ENCODE measurements at places on chromosomes 7 and 10. TPM values are rescaled to one million over a fixed set of nuclear protein-coding genes. Genes with fewer than 3 reads are reported as not detected.

DNA sequence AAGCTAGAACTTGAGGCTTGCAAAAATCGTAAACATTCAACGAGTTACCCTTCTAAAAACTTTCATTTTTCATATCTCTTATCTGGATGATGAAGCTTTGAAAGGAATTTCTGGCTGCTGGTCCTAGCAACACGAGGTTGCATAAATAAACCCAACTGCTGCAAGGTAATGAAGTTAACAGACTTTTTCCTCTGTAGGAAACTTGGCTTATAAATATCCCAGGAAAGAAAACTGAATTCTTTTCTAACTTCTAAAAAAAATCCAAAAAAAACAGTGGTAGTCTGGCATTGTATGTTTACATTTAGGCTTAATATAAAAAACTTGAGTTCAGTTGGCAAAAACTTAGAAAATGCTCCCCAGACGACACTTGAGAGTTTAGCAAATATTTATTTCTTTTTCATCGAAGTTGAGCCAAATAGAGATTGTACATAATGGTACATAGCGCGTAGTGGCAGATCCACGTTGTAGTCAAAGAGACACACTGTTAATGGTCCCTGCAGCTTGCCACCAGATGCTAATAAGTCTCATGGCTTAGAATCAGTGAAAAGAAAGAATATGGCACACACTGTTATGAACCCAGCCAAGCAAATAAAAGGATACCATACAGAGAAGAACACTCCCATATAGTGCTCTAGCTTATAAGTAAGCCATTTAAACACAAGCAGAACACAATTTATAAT is 200.3 kb upstream of the PCLO start:
- DNase-seq, result no peak

DNA sequence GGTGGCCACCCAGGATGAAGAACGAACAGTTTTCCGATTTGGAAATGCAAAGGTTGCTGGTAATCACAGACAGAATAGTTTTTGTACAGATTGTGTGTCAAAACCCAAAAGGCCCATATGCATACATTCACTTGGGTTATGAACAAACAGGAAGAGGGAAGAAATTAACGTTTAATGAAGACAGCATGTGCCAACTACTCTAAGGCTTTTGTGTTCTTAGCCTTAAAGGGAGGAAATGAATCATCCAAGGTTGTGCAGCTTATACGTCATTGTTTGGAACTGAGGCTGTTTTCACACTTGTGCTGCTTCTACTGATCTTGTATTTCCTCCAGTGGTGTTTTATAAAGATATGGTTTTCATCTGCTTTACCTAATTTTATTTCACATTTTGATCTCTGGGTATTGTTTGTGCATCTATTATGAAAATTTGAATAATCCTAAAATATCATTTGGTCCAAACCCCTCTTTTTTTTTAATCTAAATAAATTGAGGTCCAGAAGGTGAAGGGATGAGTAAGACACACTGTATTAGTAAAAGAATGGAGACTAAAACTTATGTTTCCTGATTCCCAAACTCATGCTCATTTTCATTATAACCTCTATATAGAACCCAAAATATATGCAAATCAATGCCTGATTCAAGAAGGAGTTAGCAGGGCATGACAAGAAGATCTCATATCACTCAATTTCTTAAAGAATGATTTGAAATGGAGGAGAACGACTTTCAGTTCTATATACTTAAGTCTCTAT is 373.1 kb downstream of the THSD7A start:
- no peak for DNase-seq

DNA sequence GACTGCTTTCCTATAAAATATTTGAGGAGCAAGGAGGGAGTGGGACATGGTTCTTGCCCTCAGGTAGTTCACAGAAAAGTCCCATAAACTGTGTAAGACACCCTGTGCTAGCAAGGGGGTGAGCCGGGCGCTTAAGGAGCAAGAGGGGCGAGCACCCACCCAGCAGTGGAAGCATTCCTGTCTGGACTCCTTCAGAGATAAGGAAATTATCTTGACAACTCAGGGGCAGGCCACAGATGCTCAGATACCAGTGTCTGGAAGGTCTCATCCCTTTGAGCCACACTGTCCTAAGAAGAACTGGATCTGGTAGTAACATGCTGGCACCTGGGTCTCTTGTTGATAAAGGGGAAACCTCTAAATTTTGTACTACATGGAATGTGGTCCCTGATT is 54.1 kb downstream of the DAGLB start:
- no peak for DNase-seq

DNA sequence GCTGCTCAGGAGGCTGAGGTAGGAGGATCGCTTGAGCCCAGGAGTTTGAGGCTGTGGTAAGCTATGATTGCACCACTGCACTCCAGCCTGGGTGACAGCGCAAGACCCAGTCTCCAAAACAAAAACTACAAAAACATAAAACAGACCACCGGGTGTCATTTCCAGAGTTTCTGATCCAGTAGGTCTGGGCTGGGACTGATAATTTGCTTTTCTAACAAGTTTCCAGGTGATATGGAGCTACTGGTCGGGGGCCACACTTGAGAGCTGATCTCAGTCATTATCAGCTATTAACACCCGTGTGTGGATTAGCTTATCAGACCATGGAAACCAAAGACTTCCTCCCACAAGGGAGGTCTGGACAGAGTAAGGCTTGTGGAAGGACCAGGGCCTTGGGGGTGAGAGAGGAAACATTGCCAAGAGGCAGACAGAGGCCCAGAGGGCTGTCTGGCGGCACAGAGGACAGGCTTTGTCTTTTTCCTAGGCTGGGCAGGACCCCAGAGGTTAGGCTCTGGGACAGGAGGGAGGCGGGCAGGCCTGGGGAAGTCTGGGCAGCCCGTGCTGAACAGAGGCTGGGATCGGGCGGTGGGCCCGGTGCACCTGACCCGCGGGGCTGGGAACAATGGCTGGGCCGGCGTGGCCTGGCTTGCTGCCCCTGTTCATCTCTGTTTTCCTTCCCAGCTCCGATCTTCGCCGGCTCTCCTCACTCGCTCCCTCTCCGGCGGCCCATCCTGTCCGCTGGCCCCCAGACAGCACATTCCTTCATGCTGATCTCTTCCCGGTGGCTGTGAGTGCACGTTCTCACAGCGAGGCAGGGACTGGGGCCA is 25.2 kb downstream of the TMEM270 start:
- DNase-seq, result no peak

DNA sequence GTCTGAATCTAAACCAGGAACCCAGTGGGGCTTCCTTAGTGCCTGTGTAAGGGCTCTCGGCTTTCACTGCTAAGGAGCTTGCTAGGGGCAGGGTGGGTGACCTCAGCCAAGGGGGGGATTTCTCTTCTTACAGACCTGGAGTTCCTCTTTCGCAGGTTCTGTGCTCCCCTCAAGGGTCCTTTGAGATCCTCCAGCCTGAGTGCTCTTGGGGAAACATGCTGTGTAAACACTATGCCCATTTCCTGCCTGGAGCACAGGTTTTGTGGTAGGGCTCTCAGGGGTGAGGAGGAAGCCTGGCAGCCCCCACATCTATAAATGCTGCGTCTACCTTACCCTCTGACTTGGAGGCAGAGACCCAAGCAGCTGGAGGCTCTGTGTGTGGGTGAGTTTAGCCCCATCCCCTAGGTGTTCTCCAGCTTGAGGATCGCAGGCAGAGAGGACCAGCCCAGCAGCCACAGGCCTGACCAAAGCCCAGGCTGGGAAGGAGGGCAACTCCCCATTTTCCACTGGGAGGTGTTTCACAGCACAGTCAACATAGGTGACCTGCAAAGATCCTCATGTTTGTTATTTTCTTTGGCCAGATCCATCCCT is at the start of gene SFTPA1:
Gene SFTPA1, plus strand, starts transcription at position 339 of the 591 bp plus-strand sequence. CDS start 887 bp downstream, outside the sequence.
- peak; percentile 45 for DNase-seq

Gene ACBD7
- 1.3 TPM for total RNA-seq

GRCh38 chr10:29501692-29502091 is 133.1 kb downstream of the SVIL start:
- no peak for DNase-seq

Gene PLEKHS1
- total RNA-seq, result not detected

- DNase-seq, result no peak
Observed at GRCh38 chr10:130515670-130516069, 379.5 kb downstream of the GLRX3 start.

Gene PKD2L1
- 0.17 TPM for total RNA-seq

GRCh38 chr7:129828078-129828762 is 124.5 kb downstream of the UBE2H start:
- DNase-seq, result no peak

GRCh38 chr10:44567471-44567870 is 182.6 kb upstream of the CXCL12 start:
- DNase-seq, result no peak

DNA sequence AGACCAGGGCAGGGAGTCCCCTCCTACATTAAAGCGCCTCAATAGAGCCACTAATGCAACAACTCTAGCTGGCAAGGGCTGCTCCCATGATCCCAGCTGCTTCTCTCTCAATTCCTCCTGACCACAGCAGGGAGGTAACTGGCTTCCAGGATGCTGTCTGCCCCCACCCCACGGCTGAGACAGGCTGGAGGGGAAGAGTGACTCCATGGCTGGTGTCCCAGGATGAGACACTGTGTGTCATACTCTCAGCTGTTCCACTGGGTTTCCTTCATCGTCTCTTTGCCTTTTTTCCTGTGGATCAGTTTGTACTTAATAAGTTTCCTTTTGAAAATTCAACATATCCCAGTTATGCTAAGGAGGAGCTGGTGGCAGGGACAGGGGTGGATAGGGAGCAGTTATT is 27.7 kb upstream of the MYH16 start:
- DNase-seq, result no peak

DNA sequence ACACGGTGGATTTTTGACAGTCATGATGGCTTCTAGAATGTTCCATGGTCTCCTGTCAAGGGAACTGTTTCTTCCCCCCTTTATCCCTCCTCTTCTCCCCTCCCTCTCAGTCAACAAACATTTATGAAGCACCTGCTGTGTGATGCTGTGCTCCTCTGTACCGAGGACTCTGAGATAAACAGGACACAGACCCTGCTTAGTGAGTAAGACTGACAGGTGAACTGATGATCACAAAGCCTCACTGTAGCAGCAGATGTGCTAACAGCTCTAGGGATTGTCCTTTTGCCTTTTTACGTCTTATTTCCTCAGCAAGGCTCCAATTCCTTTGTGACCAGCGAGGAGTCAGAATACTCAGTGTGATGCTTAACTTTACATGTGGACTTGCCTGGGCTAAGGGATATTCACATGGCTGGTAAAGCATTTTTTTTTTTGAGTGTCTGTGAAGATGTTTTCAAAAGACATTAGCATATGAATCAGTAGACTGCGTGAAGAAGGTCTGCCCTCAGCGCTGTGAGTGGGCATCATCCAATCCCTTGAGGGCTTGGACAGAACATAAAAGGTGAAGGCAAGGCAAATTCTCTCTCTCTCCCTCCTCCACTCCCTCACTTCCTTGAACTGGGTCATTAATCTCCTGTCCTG is 170.1 kb downstream of the ADRA2A start:
- DNase-seq, result no peak

DNA sequence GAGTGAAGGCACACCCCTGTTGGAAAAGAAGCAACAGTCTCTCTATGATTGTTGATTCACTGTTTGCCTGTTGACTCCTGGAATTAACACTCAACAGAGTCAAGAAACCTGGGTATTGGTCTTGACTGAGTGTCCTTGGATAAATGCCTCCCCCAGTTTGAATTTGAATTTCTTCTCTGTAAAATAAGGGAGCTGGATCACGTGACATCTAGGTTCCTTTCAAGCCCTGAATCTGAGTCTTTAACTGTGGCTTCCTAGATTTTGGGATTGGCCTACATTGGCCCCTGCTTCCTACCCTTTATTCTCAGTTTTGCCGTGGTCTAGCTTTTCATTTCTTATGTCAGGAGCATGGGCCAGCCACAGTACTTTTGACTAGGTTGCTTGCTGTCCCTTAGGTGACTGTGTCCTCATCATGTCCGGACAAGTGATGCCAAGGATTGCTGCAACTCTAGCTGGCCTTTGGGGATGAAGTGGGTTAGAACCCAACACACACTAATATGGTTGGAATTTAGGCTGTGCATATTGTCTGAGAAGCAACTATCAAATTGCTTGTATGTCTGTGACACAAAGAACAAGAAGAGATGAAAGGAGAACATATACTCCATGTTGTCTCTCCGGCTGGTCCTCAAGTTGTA is 35.4 kb downstream of the CALD1 start:
- no peak for DNase-seq

Gene ACTR3C
- total RNA-seq, result 7.9 TPM

Gene IL6
- total RNA-seq, result 0.35 TPM
